Activated CD4-positive, alpha-beta T cell treated with anti-CD3 and anti-CD28 coated beads, Interleukin-2, amount 50 U/mL, for 1 hour (primary cell): ENCODE measurements at places on chromosomes 12 and 14.

- DNase-seq = no peak
These were observed 470.9 kb downstream of the VRK1 start for GRCh38 chr14:97268097-97268496.

DNA sequence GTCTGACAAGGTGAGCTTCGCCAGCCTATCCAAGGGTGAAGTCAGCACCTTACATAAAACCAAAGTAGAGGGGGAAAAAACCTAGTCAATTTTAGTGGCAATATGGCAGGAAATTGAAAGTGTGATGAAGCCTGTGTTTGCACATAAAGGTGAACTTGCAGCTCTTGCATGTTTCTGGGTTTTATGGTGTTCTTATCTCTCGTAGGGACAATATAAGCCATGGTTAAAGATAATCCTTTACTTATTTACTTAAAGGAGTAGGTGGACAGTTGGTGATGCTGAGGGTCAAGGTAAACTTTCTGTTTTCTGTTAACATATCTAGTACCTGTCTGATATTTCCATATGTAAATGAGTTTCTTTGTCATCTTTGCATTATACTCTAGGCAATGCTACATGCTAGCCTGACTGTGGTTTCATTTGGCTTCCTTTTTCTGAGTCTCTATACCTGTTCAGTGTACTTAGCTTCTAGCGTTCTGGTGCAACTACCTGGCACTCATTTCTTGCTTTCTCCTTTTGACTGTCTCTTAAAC, 32.8 kb downstream of the CCDC91 start:
- no peak for DNase-seq

- no peak for DNase-seq
These were observed 9.8 kb upstream of the BDKRB2 start for GRCh38 chr14:96194657-96195431.

DNA sequence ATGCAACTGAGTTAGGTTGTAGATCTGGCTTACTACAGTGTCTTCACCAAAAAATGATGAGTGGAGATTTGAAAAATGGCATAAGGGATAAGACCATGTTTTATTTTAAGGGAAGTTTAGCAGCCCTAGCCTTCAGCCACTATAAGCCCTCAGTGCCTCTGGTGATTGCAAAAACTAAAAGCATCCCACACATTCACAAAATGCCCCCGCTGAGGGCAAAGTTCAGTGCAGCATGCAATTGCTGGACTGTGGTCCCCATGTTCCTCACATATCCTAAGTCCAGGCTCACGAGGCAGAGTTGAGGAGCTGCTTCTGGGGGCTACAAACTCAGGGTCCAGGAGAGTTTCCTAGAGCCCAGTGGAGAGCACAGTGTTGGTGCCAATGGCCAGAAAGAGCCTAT, 29.6 kb upstream of the NCOR2 start:
- no peak for DNase-seq

DNA sequence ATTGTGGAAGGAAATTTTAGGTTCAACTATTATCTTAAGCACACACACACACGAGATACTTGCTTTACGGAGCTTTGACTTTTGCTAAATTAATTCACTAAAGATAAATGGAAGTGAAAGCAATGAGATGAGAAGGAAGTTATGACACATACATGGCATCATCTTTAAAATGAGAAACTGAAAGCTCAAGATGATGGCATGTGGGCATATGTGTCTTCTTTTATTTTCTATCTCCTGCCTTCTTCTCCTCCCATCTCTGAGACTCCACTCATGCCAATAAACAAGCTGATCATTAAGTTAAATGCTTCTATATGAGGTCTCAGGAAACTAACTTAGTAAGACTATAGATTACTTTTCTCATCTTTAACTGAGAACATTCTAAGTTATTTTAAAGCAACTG, 216.7 kb downstream of the MED13L start:
- no peak for DNase-seq

DNA sequence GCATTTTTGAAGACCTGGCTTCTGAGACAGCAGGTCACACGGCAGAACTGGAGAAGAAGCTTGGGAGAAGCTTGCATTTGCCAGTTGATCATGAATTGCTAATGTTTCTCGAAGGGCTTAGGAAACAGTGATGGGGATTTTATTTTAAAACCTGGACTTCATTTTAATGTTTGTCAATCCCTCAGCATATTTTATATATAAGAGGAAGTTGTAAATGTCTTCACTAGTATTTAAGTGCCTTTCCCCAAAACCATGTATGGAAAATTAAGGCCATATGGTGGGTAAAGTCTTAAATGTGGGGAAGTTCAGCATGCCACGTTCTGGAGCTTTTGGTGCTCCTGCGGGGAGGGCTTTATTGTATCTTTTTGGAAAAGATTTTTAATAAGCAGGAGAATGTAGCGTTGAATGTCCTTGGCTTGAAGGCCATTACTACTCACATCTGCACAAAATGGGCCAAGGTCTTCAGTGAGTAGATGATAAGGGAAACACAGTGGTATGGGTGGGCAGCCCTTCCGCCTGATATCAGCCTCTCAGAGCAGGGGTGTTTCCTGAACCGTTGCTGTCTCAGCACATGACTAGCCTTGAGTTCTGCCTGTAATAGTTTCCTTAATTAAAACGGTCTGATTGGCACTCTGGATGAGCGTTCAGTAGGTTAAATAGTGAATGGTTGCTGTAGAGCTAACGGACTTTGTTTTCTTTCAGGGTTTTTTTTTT, 511.4 kb downstream of the PCNX1 start:
- DNase-seq = no peak

DNA sequence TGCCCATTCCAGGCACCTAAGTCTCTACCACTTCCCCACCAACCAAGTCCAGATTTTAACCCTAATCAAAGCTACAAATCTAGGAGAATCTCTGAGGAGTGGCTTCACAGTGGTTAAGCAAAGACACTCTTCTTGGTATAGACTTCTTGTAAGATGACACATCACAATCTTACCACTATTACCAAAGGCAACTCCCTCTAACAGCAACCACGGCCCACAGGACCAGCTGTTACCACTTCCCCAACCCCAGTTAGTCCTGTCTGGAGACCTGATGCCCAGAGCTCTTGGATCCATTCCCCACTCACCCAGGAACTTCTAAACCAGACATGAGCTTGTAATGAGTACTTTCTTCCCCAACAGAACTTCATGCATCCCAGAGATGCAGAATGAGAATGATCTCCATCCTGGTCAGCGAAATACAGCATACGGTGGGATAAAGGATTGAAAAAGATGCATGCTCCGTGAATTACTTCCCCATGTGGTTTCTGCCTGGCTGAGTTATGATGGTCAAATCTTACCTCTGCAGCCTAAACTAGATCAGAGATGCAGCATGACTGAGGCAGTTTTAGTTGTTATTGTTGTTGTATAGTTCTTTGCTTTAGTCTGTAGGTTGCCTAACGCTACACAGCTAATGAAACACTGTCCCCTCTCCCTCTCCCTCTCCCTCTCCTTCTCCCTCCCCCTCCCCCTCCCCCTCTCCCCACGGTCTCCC, 87.7 kb upstream of the FOXN3 start:
- DNase-seq = no peak
